Stimulated activated CD4-positive, alpha-beta T cell treated with anti-CD3 and anti-CD28 coated beads, Interleukin-4, amount 100 ng/mL, for 4 hours (primary cell): ENCODE measurements at places on chromosomes 12 and 14.

DNA sequence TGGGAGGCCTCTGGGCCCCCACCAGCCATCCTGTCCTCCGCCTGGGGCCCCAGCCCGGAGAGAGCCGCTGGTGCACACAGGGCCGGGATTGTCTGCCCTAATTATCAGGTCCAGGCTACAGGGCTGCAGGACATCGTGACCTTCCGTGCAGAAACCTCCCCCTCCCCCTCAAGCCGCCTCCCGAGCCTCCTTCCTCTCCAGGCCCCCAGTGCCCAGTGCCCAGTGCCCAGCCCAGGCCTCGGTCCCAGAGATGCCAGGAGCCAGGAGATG lies 729 bp upstream of the GAPDH start:
- DNase-seq, result no peak

GRCh38 chr14:104955396-104955770 lies 22.8 kb downstream of the AHNAK2 start:
- DNase-seq, result no peak

DNA sequence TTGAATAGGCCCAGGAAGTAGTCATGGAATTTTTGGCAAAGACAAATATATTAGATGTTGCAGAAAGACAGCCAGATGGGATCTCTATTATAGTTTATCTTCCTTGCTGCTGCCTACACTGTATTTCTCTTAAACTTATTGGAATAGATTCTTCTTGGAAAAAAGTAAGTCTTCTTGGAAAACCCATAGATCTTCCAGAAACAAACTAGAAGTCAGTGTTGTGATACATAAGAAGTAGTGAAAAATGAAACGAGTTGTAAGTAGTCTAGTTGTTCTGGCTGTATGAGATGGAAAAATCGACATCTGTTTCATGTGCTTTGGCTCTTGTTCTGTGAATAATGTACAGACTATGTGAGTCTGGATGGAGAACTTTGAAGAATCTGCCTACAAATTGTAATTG lies 29.0 kb downstream of the GLIPR1L2 start:
- DNase-seq, result no peak

GRCh38 chr12:55706568-55707218 lies 1.0 kb downstream of the ITGA7 start:
- DNase-seq, result no peak

DNA sequence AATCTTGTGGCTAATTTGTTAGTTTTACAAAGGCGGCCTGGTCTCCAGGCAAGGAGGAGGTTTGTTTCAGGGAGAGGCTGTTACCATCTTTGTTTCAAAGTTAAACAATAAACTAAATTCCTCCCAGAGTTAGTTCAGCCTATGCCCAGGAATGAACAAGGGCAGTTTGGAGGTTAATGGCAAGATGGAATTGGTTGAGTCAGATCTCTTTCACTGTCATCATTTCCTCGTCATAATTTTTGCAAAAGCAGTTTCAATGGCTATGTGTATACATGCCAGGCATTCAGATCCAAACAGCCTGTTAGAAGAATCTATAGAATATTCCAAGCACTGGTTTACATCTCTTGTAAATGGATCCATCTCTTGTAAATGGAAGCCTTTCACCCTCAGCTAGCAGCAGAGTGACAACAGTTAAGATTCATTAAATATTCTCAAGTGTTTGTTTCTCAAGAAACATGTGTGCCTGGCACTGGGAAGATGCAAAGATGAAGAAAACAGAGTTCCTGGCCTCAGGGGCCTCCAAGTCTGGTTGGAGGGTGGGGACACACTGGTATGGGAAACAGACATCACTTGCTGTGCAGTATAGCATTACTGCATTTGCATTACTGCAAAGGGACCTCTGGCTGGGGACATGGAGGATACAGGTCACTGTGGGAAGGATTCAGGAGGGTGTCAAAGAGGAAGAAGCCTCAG lies 65.8 kb downstream of the RIN3 start:
- no peak for DNase-seq

- no peak for DNase-seq
These were observed 125.0 kb upstream of the HMGA2 start for GRCh38 chr12:65699251-65699650.

DNA sequence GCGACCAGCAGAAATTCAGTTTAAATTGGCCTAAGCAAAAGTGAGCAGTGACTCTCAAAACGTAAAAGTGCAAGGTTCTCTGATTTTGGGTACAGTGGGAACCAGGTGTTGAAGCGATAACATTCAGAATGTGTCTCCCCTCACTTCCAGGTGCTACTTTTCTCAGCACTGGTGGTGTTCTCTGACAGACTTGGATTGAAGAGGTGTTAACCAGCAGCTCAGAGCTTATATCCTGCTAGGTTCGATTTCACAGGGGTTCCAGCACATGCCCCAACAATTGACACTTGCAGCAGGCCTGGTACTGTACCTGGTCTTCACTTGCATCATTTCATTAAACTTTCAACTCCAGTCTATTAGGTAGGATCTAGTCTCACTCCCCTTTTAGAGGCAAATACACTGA lies 680.2 kb downstream of the VRK1 start:
- DNase-seq, result no peak

GRCh38 chr14:23173796-23174195 lies 9.7 kb downstream of the SLC7A8 start:
- DNase-seq, result no peak

DNA sequence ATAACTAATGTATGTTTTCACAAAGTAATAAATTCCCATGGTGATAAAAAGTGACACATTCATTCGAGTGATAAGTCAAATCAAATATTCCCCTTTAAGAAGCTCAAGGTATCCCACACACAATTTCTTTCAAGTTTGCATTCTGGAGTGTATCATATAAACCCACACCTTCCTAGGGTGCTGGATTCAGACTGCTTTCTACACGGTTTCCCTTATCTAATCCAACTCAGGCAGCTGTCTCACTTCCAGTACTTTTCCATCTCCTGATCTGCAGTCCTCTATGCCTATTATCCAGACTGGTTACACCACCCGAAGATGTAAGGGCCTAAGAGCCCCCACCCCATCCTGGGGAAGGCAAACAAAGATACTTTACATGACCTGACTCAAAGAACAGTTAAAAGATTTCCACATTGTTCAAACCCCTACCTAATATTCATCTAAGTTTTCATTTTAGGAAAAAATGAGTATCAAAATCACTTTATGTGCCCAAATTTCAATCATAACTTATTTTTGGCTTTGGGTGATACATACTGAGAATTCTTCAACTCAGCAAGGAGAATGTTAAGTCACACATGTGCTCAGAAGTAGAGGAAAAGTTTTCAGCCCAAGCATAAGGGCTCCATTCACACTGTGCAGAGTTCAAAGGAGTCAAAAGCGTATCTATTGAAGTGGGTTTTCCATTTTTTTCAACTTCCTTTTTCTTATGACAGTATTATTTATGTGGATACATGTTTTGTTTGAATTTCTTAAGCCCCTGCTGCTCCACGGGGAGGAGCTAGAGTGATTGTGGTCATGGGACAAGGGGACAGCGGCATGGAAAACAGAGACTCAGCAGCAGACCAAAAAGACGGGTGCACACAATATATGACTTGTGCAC lies 41.8 kb downstream of the CORO1C start:
- DNase-seq, result no peak

DNA sequence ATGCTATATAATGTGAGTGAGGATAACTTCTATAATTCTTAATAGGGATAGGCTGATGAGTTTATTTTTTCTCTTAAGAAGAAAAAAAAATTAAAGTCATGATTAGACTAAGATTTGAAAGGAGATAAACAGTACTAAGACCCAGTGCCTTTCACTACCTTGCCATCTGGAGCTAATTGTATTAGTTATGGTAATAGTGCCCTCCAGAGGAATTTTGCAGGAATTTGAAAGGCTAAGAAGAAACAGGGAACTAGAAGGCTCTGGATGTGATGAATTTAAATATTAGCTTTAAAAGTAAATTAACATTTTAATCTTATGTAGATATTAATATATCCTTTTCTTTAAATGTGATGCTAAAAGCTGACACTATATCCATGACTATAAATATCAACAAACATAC lies 36.6 kb upstream of the PIK3C2G start:
- no peak for DNase-seq

DNA sequence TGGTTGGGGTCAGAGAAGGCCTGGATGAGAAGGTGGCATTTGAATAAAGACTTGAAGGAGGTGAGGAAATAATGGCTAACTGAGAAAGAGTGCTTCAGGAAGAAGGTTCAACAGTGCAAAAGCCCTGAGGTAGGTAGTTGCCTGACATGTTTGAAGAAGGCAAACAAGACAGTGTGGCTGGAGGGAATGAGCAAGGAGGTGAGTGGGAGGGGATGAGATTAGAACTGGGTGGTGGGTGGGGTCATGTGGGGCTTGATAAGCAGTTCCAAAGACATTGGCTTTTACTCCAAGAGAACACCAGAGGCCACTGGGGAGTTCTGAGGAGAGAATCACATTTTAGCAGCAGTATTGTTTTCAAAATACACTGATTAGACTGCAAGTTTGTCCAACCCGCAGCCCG lies 50.5 kb downstream of the HSPB8 start:
- DNase-seq, result no peak

- no peak for DNase-seq
These were observed 12.2 kb upstream of the CDK17 start for GRCh38 chr12:96412431-96412830.

- DNase-seq, result peak; percentile 18
These were observed 502.5 kb downstream of the VRK1 start for GRCh38 chr14:97299661-97300060.

- no peak for DNase-seq
These were observed 10.4 kb downstream of the ACTN1 start for GRCh38 chr14:68968721-68969120.

DNA sequence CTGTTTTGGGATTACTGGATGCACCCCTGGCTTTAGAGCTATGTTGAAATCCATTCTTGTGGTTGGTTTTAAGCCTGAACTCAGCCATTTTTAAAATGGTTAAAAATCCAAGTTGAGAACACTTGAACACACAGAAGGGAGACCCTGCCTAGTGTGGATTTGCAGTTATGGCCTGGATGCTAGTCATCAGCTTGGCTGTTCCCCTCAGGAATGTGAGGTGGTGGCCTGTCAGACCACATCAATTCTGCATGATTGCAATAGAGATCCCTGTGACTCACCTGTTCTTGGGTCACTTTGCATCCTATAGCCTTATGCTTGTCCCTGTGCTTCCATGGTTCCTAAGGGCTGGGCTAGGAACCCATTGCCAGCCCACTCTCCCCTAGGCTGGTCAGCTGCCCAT lies 454.1 kb downstream of the ATP23 start:
- no peak for DNase-seq

DNA sequence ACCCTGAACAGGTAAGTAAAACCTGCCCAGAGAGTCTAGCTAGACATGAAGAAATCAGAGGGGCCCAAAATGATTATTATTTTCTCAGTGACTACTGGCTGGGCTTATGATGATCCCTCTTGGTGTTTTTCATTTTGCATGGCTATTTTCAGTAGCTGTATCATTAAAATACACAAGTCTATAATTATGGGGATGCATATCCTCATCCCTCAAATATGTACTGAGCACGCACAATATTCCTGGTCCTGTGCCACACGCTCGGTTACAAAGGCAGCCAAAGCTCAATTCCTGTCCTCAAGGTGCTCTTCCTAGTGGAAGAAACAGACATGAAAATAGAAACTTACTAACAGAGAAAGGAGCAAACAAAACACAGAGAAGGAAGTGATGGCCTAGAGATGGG lies 180.0 kb downstream of the DAD1 start:
- DNase-seq, result no peak

GRCh38 chr12:52175371-52176350 lies 16.2 kb downstream of the KRT80 start:
- no peak for DNase-seq

- DNase-seq, result no peak
These were observed 471.6 kb upstream of the FOXG1 start for GRCh38 chr14:28294834-28295440.

- no peak for DNase-seq
These were observed at the start of gene KCNC2 for GRCh38 chr12:75209812-75210138. KCNC2 (minus strand) TSS chr12:75209839.

DNA sequence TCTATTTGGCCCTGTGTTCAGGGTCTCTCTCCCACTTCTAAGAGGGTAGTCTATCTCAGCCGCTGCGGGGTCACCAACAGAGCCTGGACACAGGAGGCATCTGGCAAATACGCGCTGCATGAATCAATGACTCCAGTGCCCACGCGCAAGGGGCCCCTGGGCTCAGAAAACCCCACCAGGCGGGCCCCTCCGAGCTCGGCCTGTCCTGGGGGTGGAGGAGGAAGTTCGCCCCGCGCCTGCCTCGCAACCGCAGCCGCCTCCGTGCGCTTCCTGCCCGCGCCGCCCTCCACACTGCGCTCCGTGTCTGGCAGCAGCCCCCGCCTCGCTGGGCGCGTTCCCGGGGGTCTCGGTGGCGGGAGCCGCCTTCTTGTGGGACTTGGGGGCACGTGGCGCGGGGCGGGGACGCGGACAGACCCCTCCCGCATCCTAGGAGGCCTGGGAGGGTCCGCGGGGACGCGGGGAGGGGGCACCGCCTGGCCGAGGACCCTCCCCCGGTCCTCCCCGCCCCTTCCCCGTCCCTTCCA lies 811 bp upstream of the FBRSL1 start:
- DNase-seq, result peak; percentile 77

GRCh38 chr12:120485961-120486881 lies 9.7 kb upstream of the DYNLL1 start:
- DNase-seq, result no peak

GRCh38 chr12:125402874-125403789 lies 337.9 kb downstream of the AACS start:
- no peak for DNase-seq

GRCh38 chr12:52756281-52756960 lies 20.7 kb downstream of the KRT76 start:
- no peak for DNase-seq

- no peak for DNase-seq
These were observed 1.8 kb downstream of the TRAF3 start for GRCh38 chr14:102779084-102779462.

- no peak for DNase-seq
These were observed 379.0 kb downstream of the DAD1 start for GRCh38 chr14:22210026-22210425.

DNA sequence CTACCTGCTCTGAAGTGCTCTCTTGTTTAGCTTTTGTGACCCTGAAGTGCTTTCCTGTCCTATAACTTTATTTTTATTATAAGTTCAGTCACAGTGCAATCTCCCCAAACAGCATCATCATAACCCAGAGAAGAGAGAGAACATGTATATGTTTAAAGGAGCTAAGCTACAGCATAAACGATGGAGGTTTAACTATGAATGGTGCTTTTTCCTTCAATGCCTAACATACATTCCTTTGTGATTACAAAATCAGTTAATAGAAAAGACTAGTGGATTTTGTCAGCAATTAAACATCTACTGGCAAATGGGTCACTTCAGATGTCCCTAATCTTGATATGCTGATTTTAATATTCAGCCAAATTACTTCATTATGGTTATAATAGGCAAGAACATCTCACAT lies 46.4 kb downstream of the ZFYVE21 start:
- no peak for DNase-seq

- no peak for DNase-seq
These were observed 112.5 kb downstream of the LGMN start for GRCh38 chr14:92635896-92636295.
